Activated CD8-positive, alpha-beta memory T cell treated with anti-CD3 and anti-CD28 coated beads for 24 hours (primary cell): ENCODE measurements at places on chromosomes 13 and 19.

- DNase-seq = no peak
These were observed 209.7 kb downstream of the SPRY2 start for GRCh38 chr13:80131204-80131603.

GRCh38 chr13:98397221-98397620, 179.7 kb downstream of the STK24 start:
- DNase-seq = no peak

GRCh38 chr19:11204943-11205349, 7.6 kb upstream of the KANK2 start:
- no peak for DNase-seq

DNA sequence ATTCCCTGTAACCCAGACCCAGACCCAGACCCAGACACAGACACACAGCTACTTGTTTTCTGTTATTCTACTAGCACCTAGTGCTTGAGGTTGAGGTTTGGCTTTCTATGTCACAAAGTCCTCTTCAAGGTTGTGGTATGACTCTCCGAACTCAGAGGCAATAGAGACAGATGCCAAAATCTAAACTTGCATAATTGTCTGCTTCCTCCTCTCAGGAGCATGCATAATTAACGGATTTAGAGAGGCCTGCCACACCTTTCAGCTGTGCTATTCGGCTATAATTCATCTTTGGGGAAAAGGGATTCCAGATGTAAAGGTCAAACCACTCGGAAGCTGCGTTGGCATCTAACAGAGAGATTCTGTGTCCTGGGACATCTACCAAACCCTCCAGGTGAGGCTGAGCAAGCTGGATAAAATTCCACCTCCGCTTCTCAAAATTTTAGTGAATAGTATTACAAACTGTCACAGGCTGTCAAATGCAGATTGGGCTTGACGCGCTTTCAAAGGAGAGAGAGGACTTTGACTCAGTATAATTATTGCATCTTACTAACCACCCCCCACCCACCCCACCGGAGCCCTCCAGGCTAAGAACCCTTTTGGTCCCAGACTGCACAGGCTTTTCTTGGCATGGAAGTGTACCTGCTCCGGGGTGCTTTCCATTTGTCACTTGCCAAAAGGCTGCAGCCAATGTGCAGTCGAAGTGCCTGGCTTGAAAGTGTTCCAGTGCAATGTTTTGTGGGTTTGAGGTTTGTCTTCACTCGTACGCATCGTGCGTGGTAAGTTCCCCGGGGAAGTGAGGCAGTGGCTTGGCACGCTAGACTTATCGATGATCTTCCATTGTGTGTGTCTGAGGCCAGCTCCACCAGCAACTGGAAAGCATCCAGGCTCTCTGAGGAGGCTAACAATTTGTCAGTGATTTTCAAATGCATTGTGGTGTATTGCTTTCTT, 194.1 kb downstream of the TDRD3 start:
- DNase-seq = no peak

DNA sequence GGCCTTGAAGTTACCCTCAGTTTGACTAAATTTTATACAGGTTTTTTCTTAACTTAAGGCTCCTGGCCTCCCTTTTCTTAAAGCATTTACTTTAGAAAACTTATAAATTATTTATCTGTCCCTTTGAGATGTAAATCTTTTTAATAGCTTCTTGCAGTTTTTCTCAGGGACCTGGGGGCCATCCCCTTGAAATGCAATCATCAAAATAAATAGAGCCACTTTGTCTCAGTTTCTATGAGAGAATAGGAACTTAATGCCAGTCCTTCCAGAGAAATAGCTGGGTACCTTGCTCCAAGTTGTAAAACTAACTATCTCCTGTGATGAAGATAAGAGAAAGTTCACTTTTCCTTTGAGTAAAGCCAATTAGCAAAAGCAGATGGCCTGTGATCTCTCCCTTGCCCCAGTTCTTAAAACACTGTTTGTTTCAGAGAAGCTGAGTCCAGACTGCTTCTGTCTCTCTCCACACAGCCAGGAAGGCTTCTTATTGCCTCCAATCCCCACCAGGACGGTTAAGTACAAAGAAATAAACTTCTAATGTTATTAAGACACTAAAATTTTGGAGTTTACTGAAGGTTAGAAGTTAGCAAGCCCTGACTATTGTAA, 913.1 kb downstream of the OLFM4 start:
- no peak for DNase-seq

GRCh38 chr19:19643158-19644053, at the start of gene GMIP:
Gene GMIP (minus strand): TSS chr19:19643657. CDS start chr19:19643529, 128 bp downstream.
- peak; percentile 94 for DNase-seq

DNA sequence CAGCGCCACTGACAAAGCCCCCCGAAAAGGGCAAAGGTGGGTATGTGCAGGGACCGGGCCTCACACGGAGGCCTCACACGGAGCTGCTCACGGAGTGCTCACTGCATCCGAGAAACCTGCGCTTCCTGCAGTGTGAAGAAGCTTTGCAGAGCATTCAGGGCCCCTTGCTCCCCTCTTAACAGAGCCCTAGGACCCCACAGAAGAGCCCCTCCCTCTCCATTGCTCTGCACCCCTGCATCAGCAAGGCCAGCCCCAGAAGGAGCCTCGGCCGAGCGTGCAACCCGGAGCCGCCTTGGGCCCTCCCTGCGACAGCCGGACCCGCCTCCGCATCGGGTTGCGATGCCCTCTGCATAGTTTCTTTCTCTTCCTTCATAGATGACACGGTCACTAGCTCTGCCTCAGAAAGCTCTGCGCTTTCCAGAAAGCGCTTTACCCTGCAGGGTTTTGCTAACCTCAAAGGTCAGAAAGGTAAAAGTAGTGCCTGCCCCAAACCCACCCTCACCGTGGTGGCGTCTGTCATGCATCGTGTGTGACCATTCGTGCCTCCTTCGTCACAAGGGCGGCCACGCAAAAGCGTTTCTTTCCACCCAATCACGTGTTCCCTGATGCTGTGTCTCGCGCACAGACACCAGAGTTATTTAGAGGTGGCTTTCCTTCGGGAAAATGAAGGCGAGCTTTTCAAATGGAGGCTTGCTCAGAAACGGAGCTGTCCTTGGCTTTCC, 15.7 kb upstream of the F7 start:
- DNase-seq = no peak

DNA sequence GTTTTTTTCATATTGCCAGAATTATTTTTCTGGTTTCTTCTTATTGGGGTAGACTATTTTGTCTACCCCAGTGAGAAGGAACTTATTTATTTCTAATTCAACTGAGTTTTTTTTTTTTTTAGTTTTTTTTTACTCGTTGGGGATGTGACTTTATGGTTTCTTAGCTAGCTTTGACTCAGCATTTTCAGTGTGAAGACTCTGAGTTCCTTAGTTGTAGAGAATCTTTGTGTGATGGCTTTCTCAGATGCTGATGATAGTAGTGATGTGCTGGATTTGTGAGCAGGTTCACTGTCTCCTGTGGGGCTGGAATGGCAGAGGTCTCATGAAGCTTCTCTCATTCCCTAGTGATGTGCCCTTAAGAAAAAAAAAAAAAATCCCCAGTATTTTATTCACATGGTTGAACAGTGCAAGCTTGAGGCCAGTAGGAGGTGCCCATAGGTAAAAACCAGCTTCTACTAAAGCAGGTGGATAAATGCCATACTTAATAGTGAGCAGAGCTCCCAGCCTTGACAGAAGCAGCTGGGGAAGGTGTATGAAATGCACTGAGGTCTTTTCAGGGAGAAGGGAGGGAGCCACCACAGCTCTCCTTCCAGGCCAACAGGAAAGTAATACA, 106.2 kb upstream of the KLF5 start:
- DNase-seq = no peak
